Coronary artery (tissue), 2 donors: ENCODE measurements at places on chromosomes 5 and 9.

DNA sequence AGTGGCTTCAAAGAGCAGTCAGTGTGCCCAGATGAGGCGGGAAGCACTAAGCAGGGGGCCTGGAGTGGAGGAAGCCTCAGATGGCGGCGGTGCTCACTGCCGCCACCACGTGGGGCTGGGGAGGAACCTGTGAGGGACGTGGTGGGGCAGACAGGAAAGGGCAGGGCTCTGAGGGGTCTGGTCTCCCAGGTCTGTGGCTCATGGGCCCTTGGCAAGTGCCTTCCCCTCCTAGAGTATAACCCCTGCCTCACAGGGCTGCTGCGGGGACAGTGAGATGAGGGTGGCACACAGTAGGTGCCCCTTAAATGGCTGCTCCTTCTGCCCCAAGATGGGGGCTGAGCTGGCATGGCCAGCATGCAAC is 26.6 kb downstream of the NR5A1 start:
- DNase-seq = no peak

DNA sequence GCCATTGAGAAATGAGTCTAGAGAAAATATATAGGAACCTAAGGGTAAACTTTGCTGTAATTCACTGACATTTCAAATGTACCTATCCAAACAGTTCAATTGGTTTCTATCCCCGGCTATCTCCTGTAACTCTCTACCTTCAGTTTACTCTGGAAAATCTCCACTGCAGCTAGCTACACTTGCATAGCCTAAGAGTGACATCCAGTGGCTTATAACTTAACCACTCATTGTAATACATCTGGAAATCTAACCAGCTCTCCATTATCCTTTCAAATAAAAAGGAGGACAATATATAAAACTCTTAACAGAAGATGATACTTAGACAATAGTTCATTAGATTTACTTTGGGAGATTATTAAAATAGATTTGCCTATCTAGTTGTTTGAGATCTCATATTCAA is 35.3 kb upstream of the SPDL1 start:
- DNase-seq = no peak

DNA sequence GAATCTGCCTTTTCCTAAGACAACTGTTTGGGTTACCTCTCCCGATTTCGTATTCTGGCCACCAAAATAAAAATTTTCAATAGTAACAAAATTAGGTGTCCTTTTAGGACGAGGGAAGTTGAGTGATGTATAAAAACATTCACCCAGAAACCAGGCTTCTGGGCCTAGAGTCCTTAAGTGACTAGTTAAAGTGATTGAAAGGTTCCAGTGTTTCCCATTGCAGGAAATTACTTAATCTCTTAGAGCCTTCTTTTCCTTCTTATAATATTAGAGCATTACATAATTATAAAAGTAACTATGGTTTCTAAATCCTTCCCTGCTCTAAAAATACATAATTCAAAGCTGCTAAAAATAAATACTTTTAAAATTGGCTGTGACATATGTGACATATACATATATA is 7.3 kb downstream of the MCIDAS start:
- no peak for DNase-seq

DNA sequence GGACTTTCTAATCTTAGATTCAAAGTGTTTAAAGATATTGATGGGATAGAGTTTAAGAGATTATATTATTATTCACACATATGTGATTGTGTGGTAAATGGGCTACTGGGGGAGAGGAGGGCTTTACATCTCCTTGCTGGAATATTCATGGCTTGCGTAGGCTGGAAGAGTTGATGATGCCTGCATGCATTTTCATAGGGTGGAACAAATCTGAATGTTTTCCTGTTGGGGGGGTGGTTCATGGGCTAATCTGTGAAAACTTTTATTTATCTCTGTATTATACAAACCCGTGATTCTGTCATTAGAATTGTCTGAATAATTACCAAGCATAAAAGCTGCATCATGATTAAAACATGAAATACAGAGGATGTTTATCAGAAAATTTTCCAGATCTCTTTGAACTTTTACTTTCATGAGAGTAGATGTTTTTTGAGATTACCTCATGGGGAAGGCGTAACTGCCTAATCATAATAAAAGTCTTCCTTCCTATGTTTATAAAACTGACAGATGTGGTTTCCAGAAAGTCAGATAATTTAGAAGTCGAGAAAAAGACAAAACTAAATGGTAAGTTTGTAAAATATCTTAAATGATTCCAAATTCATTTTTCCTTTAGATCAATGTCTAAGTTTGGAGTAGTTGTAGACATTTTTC is 1185.4 kb upstream of the SEMA6A start:
- DNase-seq = no peak

- no peak for DNase-seq
Observed at GRCh38 chr9:115972362-115972761, 181.2 kb upstream of the PAPPA start.

GRCh38 chr9:125889112-125889475 is 141.9 kb downstream of the PBX3 start:
- no peak for DNase-seq

GRCh38 chr5:107743373-107744000 is 72.8 kb upstream of the EFNA5 start:
- no peak for DNase-seq

DNA sequence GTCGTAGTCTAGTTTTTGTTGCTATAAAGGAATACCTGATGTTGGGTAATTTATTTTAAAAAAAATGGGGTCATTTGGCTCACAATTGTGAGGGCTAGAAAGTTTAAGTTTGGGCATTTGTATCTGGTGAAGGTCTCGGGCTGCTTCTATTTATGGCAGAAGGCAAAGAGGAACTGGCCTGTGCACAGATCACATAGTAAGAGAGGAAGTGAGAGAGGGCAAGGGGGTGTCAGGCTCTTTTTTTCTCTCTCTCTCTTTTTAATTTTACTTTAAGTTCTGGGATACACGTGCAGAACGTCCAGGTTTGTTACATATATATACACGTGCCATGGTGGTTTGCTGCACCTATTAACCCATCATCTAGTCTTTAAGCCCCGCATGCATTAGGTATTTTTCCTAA is 453.3 kb downstream of the DIRAS2 start:
- no peak for DNase-seq
